ENCODE measurements at places on chromosomes 3 and 15. TPM values are rescaled to one million over a fixed set of nuclear protein-coding genes. Genes with fewer than 3 reads are reported as not detected.

The SRGAP3 gene
- total RNA-seq = 2.4 TPM

The TMOD2 gene
- total RNA-seq = 20.9 TPM

The ASB14 gene
- not detected for total RNA-seq

The BFSP2 gene
- total RNA-seq = not detected

The FMN1 gene
- 9.3 TPM for total RNA-seq

The CLDN1 gene
- 62.1 TPM for total RNA-seq

The PLSCR2 gene
- total RNA-seq = not detected

The IL5RA gene
- total RNA-seq = under 0.01 TPM

The CKMT1B gene
- total RNA-seq = not detected

The CPNE4 gene
- 0.35 TPM for total RNA-seq

The LTF gene
- 2.0 TPM for total RNA-seq

The ALDH1A3 gene
- total RNA-seq = 32.9 TPM

The SLC30A4 gene
- 8.5 TPM for total RNA-seq

The GOLGA8T gene
- total RNA-seq = not detected

The COL8A1 gene
- total RNA-seq = 30.9 TPM

The CCR2 gene
- not detected for total RNA-seq

The ZNF35 gene
- total RNA-seq = 16.2 TPM

The LAMB2 gene
- total RNA-seq = 387 TPM

The SPG21 gene
- total RNA-seq = 78.0 TPM

The CCR9 gene
- not detected for total RNA-seq

The FANCD2 gene
- 3.6 TPM for total RNA-seq

The SLC7A14 gene
- total RNA-seq = not detected

The MAGI1 gene
- total RNA-seq = 36.6 TPM

The WDR93 gene
- total RNA-seq = not detected

The ZNF80 gene
- total RNA-seq = not detected

The ZNF860 gene
- total RNA-seq = 1.9 TPM

The ZNF501 gene
- 26.0 TPM for total RNA-seq

The PCSK6 gene
- 12.8 TPM for total RNA-seq

The GOLGA6L7 gene
- total RNA-seq = not detected

The ABI3BP gene
- total RNA-seq = 50.0 TPM

The MASP1 gene
- total RNA-seq = 88.2 TPM

The PPP2R3A gene
- total RNA-seq = 22.9 TPM

The CCDC80 gene
- total RNA-seq = 95.6 TPM

The CLASP2 gene
- total RNA-seq = 159 TPM

The RFTN1 gene
- 187 TPM for total RNA-seq

The EFCC1 gene
- total RNA-seq = 1.2 TPM

The MED12L gene
- 12.7 TPM for total RNA-seq

The ACSBG1 gene
- not detected for total RNA-seq

The MRAS gene
- 71.5 TPM for total RNA-seq

The PLSCR5 gene
- total RNA-seq = not detected

The CALML4 gene
- total RNA-seq = 13.8 TPM

The CRTC3 gene
- total RNA-seq = 40.6 TPM

The DBR1 gene
- total RNA-seq = 41.8 TPM

The PTX3 gene
- not detected for total RNA-seq

The SYNPR gene
- total RNA-seq = not detected

The HDC gene
- 3.6 TPM for total RNA-seq

The SIDT1 gene
- total RNA-seq = not detected

The TRH gene
- total RNA-seq = not detected

The ILDR1 gene
- total RNA-seq = 1.9 TPM

The KPNA1 gene
- 88.3 TPM for total RNA-seq

The DNASE1L3 gene
- 3.2 TPM for total RNA-seq

Measured in uterus (tissue), 4 donors.